ENCODE measurements at places on chromosomes 7 and 10.

DNA sequence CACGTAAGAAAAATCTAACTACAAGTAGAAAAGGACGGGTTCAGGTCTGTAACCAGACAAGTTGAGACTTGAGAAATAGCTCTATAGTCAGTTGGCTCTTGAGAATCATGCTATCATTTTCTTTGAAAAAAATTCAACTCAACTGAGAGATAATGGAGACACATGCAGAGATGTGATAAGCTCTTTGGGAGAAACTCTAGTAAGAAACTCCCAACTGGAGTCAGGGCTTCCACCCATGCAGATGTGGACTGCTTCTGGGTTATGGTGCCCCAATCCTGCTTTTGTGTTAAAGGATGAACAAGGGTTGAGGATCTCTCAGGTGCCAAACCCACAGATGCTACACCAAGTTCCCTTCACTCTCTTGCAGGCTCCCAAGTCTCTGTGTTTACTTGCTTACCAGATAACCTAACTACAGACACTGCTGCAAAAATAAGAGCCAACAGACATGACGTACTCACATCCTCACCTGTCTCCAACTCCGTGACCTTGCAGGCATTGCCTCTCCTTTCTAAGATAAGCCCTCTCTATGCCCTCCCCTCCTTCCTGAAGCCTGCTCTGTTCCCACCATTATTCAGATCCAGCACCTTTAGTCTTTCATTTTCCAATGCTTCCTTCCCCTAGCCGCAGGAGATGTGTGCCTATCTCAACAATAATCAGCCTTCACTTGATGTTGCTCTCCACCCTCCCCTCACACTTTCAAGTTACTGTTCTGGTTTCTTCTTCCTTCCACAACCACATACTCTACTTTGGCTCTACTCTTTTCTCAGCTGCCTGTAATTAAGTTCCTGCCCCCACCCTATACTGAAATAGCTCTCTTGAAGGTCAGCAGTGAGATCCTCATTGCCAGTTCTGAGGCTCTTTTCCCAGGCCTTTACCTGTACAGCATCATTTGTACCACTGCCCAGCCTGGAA lies 130.0 kb downstream of the ICA1 start:
- DNase-seq, result no peak

GRCh38 chr7:2192831-2193534 lies 39.8 kb downstream of the MAD1L1 start:
- no peak for DNase-seq

GRCh38 chr7:158710651-158711102 lies 6.1 kb upstream of the NCAPG2 start:
- no peak for DNase-seq

DNA sequence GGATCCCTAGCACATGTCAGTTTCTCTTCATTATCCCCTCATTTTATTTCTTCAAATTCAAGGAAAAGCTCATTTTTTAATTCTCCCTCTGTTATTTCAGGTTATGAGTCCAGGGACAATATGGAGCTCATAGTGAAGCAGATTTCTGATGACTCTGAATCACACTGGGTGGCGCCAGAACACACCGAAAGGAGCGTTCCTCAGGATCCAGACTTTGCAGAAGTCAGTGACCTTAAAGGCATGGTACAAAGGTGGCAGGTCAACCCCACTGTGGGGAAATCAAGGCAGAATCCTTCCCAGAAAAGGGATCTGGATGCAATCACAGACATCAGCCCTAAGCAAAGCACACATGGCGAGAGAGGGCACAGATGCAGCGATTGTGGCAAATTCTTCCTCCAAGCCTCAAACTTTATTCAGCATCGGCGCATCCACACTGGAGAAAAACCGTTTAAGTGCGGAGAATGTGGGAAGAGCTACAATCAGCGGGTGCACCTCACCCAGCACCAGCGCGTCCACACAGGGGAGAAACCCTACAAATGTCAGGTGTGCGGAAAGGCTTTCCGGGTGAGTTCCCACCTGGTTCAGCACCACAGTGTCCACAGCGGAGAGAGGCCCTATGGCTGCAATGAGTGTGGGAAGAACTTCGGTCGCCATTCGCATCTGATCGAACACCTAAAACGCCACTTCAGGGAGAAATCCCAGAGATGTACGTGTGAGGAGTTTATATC lies 21.4 kb downstream of the ZKSCAN5 start:
- DNase-seq, result peak; percentile 53

DNA sequence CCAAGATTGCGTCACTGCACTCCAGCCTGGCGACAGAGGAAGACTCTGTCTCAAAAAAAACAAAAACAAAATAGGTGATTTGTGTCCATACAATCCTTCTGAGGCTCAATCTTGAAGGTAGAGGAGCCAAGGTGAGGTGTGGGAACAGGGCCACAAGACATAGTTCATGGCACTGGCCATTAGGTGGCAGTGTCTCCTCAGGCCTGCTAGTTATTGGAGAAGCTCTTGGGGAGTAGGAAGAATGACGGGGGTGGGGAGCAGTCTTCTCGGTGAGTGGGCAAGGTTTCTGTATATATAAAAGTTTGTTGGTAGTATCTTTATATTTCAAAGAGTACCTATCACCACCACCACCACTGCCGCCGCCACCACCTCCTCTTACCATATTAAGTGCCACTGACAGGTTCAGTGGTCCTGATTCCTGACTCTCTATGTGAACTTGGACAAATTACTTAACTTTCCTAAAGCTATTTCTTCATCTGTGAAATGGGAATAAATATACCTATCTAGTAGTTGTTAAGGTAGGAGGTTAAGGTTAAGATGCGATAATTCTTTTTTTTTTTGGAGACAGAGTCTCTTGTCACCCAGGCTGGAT lies 24.0 kb downstream of the CCSER2 start:
- peak; percentile 68 for DNase-seq

- no peak for DNase-seq
Observed at GRCh38 chr7:141359262-141359661, 191.9 kb upstream of the AGK start.

GRCh38 chr7:120254845-120255244 lies 18.1 kb upstream of the KCND2 start:
- DNase-seq, result no peak

DNA sequence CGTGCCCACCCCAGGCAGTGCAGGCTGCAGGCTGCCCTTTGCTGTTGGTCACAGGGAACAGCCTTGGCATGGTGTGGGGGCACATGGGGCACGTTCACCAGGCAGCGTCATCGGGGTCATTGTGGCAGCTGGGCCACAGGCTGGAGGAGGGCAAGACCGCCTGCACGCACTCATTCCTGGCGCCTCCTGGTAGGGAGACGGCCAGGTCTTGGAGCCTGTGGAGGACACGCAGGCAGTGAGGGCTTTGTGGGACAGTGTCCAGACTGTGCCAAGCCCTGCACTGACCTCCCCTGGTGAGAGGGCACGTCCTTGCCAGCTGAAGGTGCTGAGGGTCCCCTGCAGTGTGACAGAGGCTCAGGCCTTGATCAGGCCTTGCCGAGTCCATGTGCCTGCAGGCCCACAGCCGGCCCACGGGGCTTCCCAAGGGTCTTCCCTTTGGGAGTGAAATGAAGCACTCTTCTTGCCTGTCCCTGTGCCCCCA lies 76.4 kb downstream of the NKX6-2 start:
- DNase-seq, result no peak

- no peak for DNase-seq
Observed at GRCh38 chr10:45424668-45425404, 50.8 kb downstream of the ALOX5 start.

GRCh38 chr10:98433881-98434732 lies 12.6 kb downstream of the HPS1 start:
- no peak for DNase-seq

GRCh38 chr7:132991615-132992587 lies 90.0 kb downstream of the CHCHD3 start:
- DNase-seq, result no peak

DNA sequence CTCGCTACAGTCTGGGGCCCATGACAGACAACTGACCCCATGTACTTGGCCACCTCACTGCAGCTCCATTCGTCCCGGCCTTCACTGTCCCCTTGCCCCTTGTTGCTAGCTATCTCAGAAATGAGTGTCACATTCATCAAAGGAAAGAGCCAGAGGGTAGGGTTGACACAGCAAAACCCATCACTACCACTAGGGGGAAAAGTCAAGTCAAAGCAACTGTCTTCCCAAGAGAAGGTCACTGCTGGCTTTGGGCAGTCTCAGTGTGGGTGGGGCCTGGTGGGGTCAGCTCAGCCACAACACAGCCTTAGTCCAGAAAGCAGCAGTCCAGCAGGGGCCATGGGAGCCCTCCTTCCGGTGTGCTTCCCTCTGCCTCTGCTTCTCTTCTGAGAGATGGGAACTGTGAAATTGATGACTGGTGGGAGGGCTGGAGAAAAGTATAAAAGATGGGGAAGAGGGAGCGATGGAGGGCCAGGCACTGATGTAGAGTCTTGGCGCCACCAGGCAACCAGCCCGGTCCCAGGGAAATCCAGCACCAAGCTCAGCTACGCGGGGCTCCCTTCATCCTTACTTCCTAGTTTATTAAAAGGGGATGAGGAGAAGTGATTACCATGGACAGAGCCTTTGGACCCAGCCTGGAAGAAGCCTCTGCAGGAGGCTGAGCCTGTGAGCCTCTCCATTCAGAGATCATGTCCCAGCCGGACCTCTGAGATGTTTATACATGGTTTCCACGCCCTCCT lies 58.0 kb downstream of the PLXNA4 start:
- peak; percentile 62 for DNase-seq

DNA sequence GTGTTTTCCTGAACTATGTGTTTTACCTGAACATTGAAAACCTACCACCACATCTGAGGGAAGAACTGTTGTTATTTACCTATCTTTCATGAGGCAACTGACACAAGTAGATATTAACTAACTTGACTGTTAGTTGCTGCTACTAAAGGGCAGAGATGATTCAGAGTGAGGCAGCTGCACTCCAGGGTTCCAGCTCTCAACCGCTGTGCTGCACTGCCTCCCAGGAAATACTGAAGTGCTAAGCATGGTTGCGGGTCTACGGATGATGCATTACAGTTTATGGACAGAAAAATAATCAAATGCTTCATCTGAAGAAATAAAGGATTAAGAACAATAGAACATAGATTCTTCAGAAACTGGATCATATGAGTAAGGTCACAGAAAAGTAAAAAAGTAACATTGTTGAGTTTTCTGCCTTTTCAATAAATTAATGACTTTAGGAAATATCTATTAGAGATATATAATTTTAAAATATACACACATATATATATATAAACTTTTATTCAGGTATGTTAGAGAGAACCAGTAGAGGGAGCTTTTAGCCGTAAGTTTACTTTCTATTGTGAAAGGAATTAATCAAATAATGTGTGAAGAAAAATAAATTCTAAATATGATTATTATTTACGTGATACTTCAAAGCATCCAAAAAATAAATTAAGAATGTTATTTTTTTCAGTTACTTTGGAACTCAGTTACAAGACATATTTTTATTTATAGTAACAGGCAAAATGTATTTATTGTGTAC lies 620.0 kb downstream of the CNTNAP2 start:
- DNase-seq, result no peak

- DNase-seq, result no peak
Observed at GRCh38 chr7:42162560-42163325, 74.3 kb downstream of the GLI3 start.

GRCh38 chr10:26952094-26952493 lies 91.3 kb upstream of the ABI1 start:
- no peak for DNase-seq

DNA sequence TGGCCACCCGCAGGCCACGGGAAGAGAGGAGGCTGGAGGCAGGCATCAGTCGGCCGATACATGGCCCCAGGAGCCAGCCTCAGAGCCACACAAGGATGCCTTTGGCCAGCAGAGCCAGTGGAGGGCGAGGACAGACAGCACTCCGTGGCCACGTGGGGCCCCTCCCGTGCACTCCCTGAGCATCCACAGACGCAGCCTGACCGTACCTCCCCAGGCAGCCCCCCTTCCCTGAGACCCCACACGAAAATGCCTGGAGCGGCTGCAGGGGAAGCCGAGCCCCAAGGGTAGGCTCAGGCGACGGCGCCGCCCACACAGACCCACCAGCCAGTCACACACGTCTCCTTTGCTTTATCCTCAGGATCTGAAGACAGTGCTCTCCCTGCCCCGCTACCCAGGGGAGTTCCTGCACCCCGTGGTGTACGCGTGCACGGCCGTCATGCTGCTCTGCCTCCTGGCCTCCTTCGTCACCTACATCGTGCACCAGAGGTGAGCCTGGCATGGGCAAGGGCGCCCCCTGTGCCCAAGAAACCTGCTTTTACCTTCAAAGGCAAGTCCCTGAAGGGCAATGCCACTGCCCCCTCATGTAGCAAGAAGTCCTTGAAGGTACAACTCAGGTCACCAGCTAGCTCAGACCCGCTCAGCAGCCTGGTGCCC lies 9.0 kb downstream of the ADGRA1 start:
- peak; percentile 47 for DNase-seq

- DNase-seq, result no peak
Observed at GRCh38 chr7:149420006-149420405, 40.9 kb downstream of the ZNF777 start.

GRCh38 chr10:20147684-20148083 lies 331.5 kb downstream of the PLXDC2 start:
- DNase-seq, result no peak

DNA sequence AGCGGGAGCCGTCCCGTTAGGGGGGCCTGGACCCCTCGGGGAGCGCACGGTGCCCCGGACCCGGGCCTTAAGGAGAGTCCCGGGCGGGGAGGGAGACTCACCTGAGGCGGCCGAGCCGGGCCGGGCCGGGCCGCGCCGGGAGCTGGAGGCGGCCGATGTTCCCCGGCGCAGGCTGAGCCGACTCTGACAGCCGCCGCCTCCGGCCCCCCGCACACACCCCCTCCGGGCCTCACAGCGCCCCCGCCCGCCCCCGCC lies at the start of gene ACHE:
Gene ACHE, minus strand, starts transcription at position 188 of the 255 bp plus-strand sequence. CDS start 1,656 bp downstream, outside the sequence.
- no peak for DNase-seq

- no peak for DNase-seq
Observed at GRCh38 chr7:135291809-135292253, 58.2 kb downstream of the STRA8 start.

Measured in Karpas-422 (cell line).